ENCODE measurements at places on chromosomes 1 and 21.
A peak's percentile ranks its signal among the peaks of the same experiment; 100 is the strongest.

DNA sequence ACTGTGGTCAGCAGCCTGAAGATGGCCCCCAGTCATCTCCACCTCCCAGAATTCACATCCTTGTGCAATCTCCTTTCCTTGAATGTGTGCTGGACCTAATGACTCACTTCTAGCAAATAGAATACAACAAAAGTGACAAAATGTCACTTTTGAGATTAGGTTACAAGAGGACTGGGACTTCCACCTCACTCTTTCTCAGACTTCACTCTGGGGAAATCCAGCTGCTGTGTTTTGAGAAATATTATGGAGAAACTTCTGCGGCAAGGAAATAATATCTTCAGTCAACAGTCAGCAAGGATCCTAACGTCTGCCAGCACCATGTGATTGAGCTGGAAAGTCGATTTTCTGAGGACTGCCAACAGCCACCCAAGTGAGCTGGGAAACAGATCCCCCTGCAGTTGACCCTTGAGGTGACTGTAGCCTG, 70.5 kb upstream of the GADD45A start:
- DNase-seq = no peak

GRCh38 chr1:172764378-172764777, 105.5 kb downstream of the FASLG start:
- DNase-seq = no peak

DNA sequence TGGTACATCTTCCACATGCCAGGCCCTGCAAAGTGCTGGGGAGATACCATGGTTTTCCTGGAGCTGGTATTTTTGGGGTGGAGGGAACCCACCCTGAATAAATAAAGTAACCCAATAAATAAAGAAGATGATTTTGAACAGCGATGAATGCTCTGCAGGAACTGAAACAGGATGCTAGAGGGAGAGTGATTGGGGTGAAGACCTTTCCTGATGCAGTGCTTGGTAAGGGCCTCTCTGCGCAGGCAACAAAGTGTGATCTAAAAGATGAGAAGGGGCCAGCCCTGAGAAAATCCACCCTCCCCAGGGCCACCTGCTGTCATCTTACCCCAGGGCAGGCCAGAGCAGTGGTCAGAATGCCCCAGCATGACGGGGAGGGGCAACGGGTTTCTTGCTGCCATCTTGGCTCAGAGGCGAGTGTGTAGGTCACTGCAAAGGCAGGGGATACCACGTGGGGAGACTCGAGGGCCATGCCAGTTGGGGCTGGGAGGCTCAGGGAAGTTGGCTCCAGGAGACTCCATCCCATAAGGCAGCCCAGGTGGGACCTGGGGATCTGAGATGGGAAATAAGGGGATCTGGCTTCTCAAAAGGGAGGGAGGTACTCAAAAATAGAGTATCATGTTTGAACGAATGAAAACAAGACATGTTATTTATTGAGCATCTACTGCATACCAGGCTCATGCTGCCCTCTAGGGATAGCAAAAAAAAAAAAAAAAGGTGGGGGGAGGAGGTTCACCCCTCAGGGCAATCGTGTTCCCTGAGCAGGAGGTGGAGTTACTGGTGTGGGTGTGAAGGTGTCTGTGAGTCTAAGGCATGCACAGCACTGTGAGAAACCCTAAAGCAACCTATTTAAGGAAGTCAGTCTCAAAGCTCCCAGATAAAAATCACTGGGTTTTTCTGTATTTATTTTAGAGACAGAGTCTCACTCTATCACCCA, 2.8 kb downstream of the SRARP start:
- DNase-seq = no peak

GRCh38 chr1:151713044-151713443, 3.6 kb downstream of the CELF3 start:
- DNase-seq = no peak

- no peak for DNase-seq
Measured at GRCh38 chr1:109996476-109996875, 11.9 kb downstream of the AHCYL1 start.

DNA sequence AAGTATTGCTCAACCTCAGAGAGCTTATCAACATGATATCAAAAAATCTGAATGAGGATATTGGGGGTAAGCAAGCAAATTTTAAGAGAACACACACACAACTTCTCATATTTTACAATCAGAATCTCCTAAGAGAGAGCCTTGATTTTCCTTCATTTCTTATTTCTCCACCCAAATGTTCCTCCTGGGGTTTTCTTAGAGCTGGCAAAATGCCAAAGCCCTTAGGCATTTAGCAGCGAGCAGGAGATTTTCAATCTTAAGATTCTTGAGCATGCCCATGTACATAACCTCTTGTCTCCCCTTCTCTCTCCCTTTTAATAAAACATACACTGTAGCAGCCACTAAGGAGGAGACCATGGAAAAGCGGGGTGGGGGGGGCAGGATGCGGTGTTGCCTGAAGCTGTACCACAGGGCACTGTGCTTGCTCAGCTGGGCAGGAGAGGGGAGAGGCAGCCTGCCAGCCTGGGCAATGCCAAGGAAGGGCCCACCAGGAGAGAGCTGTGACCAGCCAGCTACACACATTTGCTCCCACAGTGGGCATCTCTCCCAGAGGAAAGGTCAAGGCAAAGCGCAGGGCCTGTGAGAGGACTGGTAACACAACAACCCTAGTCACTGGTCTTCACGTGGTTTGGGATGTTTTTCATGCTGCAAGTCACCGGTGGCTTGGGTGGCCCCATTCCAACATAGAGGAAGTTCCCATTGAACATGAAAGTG, 4.3 kb downstream of the BRINP2 start:
- no peak for DNase-seq

- no peak for DNase-seq
Measured at GRCh38 chr1:202966006-202966898, 805 bp downstream of the CYB5R1 start.

- DNase-seq = no peak
Measured at GRCh38 chr1:12634696-12635202, 9.1 kb upstream of the AADACL4 start.

GRCh38 chr1:244952280-244952933, 88.1 kb upstream of the HNRNPU start:
- DNase-seq = no peak

- no peak for DNase-seq
Measured at GRCh38 chr1:93938461-93939145, 29.4 kb upstream of the GCLM start.

- no peak for DNase-seq
Measured at GRCh38 chr1:92408825-92409224, 77.9 kb downstream of the GFI1 start.

- DNase-seq = peak; percentile 78
Measured at GRCh38 chr1:46466477-46467182, 23.0 kb upstream of the DMBX1 start.

DNA sequence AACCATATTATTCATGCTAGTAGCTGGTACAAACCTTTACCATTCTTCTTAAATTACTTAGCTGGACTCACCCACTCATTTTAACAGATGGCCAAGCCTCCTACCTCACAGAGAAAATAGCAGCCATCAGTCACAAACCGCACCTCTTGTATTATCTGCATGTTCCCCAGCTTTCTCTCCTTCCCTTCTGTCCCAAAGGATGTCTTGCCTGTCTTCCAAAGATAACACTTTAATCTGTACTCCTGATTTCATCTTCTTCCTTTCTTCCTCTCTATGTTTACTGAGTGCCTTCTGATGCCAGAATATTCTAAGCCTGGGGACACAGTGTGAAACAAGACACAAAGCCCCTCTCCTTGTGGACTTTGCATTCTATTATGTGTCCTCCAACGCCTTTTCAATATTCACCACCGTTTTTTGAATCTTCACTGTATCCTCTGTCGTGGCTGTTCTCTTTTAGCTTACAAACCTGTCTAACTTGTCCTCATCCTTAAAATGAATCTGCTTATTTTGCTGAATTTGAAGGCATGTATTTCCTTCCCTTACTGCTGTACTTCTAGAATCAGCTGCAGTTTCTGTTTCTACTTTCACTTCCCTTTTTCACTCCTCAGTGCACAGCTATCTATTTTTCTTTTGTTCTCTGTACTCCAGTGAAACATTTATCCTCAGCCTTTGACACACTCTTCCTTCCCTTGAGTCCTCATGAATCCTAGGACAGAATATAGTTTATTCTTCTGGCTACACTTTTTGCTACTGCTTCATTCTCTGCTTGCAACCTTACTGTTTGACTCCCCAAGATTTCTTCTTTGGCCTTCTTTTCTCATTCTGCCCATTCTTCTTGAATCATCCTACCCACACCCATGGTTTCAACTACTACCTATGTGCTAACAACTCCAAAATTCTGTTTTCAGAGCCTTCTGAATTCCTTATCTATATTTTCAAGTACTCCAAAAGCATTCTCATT, 216.9 kb upstream of the SAMSN1 start:
- no peak for DNase-seq

- no peak for DNase-seq
Measured at GRCh38 chr1:97209381-97209957, 487.9 kb downstream of the PTBP2 start.

DNA sequence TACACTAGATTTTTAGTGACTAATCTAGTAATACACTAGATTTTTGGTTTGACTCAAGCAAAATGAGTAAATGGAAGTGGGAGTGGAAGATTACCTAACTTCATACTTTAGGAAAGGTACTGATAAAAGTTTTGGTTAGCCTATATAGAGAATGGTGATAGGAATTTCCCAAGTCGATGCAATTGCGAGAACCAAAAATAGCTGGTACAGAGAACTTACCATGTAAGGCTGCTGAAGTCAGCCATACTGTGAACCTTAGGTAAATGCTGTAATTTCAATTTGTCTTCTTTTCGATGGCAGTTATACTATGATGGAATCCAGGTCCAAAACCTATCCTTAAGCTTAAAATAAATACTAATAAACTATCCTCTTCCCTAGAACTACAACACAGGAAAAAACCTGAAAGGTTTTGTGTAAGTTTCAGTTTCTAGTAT, 4.6 kb downstream of the PNRC2 start:
- DNase-seq = no peak

GRCh38 chr1:88890791-88891317, 513 bp downstream of the GTF2B start:
- peak; percentile 24 for DNase-seq

DNA sequence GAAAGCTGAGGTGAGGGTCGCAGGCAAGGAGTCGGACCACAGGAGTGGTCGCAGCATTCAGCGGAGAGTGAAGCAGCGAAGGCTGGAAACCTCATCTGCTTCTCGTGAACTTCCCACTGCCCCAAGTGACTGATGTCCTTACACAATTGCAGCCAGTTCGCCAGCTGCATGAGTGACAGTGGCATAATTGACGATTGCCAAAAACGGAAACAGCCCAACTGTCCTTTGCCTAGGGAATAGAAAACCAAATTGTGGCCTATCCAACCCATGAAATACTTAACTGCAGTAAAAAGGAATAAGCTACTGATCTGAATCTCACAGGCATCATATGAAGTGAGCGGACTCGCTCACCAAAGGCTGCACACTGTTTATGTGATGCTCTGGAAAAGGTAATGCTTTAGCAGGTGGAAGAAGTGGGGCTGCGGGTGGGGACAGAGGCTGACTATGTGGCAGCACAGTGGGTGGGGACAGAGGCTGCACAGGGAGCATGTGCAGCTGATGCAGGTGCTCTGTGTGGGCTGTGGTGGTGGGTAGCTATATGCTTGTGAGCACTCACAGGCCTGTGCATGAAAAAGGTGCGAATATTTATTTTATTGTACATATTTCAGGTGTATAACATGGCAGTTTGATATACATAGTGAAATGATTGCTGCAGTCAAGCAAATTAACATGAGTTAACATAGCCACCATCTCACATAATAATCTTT, 4.2 kb upstream of the NLRP3 start:
- DNase-seq = no peak

DNA sequence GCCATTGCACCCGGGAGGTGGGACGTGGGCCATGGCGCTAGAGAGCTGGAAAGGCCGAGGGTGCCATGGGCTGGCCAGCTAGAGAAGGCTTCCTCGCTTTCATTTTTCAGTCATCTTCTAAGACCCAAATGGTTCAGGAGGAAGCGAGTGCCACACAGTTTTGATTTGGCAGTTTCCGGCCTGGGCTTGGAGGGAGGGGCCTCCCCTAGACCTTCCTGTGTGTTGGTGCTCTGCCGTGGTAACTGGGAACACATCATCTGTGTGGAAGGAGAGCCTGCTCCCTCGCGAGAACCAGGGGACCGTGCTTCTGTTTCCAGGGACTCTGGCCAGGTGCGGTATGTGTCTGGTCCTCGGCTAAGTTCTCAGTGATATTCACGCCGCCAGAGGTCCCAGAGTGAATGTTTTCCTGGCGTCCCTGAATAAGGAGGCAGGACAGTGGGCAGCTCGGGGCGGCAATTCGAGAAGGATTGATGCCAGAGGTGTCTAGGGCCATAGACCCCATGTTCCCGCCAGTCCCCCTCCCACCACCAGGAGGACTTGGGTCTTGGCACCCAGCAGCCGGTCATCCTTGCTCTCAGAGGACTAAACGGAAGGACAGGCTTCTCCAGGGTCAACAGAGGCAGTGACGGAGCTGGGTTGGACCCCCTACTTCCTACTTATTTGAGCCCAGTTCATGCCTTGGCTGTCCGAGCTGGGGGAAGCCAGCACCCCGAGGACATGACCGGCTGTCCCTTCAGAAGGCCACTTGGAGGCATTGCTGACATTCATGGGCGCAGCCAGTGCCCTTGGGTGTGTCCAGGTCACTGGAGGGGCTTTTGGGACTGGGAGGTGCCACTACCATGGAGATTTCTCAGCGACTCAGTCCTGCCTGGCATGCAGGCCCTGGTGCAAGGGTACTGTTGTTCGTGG, 2.7 kb upstream of the NPHP4 start:
- no peak for DNase-seq

- DNase-seq = no peak
Measured at GRCh38 chr21:43913928-43914327, 48.9 kb downstream of the AGPAT3 start.

- no peak for DNase-seq
Measured at GRCh38 chr1:119740261-119740660, 28.4 kb downstream of the HMGCS2 start.

GRCh38 chr1:161089938-161090337, 580 bp upstream of the NECTIN4 start:
- no peak for DNase-seq

GRCh38 chr1:233113009-233113879, 162.8 kb downstream of the NTPCR start:
- peak; percentile 31 for DNase-seq

- no peak for DNase-seq
Measured at GRCh38 chr1:36536727-36537126, 54.0 kb upstream of the CSF3R start.

DNA sequence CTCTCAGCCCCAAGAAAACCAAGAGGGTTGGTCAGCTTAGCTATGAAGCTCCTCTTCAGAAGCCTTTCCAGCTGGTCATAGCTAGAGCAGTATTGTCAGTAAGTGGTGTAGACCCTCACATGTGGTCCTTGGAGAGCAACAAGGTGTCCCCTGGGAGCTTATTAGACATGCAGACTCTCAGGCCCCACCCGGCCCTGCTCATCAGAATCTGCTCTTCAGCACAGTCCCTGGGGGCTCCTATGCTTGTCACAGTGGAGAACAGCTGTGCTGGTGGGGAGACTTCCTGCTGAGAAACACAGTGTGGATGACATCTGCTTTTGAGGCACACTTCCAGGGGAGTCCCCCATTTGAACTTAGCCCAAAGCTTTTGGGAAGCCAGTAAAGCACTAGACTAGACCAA, 21.9 kb upstream of the NEK2 start:
- DNase-seq = no peak

DNA sequence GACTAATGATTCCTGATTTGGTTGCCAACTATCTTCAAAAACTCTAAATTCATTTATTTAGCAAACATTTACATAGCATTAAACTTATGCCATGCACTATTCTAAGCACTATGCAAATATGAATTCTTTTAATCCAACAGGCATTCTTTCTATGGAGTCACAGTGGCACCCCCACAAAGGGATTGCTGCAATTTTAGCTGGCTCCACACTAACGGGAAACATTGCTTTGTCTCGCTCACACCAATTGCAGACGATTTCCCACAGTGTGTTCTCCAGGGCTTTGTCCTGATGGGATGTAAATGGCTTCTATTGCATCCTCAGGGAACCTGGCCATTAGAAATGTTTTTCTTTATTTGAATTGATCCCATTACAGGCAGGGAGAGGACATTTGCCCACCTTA, 259.1 kb downstream of the BARHL2 start:
- DNase-seq = no peak

Measured in WTC11 (cell line).